ENCODE measurements at places on chromosomes 3 and 15.

- no peak for DNase-seq
Observed at GRCh38 chr15:57427367-57427821, 51.1 kb downstream of the CGNL1 start.

DNA sequence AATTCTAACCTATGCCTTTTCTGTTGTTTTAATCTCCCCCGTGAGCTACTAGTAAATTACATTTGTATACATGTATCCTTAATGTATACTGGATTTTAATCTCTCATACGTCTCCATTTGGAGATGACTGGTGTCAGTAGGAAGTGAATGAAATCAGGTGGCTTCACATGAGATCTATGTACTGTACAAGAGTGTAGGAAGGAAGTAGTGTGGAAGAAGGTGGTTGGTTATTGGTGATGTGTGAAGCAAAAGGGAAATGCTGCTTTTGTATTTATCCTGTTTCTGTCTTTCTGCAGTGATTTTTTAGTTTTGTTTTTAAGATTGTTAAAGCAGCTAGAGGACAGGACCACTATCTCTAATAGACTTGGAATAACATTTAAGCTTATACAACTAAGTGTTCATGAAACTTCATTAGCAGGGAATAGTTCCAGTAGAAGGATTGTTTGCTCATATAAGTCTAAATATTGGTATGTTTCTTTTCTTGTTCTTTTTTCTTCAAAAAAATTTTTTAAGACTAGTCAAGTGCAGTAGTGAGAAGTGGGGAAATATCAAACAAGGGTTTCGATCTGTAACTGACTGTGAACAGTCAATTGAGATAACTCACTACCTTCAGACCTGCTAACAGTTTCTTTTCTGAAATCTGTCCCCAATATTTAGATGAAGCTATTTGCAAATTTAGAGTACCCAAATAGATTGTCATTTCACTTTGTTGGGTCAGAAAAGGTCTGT is 15.3 kb downstream of the SNX1 start:
- no peak for DNase-seq

- DNase-seq: no peak
Observed at GRCh38 chr3:11671648-11672100, 28.0 kb upstream of the VGLL4 start.

GRCh38 chr15:45551676-45552075 is 29.1 kb upstream of the SLC30A4 start:
- DNase-seq: no peak

DNA sequence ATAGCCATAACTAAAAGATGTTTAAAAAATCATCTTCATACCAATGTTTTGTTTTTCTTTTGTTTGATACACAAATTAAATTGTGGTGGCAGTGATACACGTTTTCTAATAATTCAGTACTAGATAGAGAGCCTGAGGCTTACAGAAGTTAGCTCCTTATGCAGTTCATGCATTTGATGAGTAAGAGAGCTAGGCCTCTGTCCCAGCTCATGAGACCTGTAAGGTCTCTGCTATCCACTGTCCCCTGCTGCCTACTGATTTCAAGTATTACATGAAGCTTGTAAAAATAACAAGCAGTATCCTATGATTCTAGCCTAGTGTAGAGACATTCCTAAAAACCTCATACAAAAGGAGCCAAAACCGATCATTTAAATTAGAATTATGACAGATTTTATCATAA is 144.5 kb downstream of the MBNL1 start:
- no peak for DNase-seq

DNA sequence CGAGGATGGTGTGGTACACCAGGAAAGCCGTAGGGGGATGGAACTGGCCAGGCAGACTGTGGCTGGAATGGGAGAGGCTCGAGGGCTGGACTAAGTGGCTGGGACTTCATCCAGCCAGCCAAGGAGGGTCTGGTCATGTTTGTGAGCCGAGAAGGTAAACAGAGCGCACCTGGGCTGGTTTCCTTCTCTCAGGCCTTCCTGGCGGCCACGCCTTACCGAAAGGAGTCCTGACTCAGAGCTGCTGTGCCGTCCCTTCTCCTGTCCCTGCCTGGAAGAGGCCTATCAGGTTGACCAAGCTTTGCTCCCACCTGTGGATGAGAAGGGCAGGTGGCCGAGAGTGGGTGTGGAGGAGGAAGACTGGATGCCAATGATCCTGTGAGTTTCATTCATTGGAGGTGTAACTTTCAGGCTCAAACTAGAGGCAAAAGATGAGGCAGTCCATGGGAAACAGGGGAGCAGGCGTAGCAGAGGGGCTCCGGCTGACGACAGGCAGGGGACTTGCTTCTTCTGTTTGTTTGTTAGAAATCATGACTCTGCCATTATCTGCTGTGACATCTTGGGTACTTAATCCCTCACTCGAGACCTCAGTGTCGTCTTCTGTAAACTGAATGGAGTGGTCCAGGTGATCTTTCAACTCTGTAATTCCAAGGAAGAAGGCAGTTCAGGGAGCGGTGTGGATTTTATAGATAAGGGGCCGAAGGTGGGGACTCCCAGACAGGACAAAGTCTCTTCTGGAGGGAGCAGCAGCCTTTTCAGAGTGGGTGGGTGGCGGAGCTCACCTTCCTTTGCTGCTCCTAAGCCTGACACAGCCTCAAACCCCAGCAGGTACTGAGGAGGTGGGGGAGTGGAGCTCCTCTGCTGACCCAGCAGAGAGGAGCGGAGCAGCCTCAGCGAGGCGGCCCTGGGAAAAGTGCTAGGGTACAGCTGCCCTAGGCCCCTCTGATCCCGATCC is 71.8 kb upstream of the GATM start:
- DNase-seq: no peak

DNA sequence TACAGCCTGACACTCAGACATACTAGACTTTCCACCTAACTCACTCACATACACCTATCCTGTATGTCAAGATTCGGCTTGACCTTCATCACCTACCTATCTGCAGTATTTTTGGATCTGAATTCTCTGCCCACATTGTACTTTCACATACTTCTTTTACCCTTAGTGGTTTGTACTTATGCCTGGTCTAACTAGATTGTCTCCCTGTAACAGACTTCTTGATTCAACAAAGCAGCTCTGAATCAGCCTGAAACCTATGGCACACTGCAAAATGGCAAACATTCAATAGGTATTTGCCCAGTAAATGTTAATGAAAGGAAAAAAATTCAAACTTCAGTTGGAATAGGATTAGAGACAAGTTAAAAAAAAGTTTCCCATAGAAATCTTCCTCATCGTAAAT is 106.5 kb downstream of the UBE3A start:
- no peak for DNase-seq

DNA sequence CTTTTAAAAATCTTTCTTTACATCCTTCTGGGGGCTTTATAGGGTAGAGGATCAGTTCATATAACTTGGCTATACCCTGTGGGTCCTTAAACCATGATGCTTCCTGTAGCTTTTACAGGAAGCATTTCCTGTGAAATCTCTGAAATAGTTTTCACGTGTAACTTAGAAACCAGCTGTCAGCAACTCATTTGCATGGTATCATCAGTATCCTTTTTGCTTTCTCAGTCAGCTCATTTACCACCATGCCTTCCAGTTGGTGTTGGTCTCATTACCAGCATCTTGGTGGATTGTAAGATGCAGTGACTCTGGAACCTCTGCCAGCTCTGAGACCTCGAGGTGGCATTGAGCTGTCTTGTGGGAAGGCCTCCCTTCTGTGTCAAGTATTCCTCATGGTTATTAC is 96.7 kb upstream of the MYZAP start:
- no peak for DNase-seq

DNA sequence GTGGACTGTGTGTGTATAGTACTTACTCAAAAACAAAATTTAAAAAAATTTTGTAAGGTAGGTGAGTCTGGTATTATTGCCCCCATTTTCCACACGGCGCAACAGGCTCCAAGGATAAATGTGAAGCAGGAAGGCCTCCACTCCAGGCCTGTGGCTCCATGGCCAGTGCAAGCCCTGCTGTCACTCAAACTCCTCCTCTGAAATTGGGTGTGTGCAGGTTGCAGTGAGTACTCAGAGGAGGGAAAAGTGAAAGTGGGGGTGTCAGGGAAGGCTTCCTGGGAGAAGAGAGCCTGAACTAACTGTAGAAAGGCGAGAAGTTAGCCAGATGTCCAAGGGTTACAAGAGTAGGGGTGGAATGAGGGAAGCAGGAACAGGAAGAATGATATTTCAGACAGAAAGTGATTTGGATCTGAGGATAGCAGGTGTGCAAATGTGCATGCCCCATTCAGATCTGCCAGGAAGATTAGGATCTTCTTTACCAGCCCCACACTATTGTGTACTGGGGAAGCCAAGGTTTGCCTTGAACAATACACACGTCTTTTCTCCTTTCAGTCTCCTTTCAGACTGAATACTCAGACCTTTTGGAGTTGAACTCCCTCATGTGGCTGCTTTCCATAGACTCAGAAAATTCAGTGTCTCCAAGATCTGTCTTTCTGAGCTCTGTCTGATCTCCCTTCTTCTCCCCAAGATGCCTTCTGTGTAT is 48.7 kb upstream of the RYK start:
- DNase-seq: no peak

DNA sequence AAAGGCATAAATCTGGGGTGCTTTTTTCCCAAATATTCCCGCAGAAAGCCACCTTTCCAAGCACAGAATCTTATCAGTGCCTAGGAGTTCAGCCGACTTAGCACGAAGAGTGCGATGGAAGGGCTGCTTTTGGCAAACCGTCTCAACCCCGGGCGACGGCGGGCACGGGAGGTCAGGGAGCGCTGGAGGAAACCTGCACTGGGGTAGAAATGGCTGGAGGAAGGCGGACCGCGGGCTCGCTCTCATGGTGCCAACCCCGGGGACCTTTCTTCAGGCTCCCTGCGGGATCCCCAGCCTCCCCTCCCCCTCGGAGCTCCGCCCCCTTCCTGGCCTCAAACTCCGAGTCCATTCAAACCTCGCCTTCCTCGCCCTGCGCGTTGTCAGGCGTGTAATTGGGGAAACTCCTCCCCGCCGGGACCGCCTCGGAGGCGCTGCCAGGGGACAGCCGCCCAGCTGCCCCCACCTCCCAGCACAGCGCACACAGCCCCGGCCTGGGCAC is at the start of gene GABRG3:
Gene GABRG3, plus strand, starts transcription at position 470 of the 499 bp plus-strand sequence.
- no peak for DNase-seq

DNA sequence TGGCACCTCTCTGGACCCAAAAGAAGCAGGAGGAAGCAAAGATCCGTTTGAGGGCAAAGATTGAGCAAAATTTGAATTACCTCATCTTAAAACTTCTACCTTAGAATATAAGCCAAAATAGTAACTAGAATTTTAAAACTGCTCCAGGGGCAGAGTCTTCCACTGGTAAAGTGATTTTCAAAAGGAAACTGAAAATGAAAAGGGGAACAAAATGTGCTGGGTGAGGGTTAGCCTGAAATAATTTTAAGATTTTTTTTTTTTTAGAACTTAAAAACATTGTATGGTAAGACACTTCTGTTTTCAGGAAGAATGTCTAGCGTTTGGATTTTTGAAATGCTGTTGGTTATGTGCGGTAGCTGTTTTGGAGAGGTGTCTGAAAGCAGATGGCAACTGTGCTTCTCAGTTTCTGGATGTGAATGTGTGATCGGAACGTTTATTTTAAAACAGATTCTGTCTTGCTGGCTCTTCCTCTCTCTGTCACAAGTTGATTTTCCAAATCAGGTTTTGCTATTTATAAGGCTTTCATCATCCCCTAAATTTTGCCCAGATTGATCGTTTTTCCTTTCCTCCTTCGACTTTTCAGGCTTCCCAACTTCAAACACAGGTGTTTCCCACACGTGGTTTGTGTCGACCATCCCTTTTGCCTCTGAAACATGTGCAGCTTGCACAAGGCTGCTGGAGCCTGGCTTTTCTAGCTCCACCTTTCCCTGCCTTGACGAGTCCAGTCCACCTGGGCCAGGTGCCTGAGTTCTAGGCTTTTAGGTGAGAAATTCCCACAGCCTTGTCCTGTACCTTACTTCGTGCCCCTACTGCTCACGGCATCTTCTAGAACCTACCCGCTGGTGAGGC is 3.3 kb downstream of the LRRK1 start:
- no peak for DNase-seq

GRCh38 chr3:189631409-189631808 is 220 bp downstream of the TP63 start:
- no peak for DNase-seq

DNA sequence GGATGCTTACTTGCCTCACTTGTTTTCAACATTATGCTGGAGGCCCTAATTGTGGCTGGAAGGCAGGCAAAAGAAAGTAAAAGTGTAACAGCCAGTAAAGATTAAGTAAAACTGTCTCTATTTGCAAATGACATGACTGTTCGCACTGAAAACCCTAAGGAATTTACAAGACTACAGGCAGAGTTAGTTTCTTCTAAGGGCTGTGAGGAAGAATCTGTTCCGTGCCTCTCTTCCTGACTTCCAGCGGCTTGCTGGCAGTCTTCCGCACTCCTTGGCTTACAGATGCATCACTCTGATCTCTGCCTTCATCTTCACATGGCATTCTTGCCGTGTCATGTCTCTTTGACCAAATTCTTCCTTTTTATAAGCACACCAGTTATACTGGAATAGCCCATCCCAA is 86.1 kb downstream of the DLG1 start:
- DNase-seq: no peak

- DNase-seq: no peak
Observed at GRCh38 chr3:66211779-66212178, 9.0 kb upstream of the SLC25A26 start.

DNA sequence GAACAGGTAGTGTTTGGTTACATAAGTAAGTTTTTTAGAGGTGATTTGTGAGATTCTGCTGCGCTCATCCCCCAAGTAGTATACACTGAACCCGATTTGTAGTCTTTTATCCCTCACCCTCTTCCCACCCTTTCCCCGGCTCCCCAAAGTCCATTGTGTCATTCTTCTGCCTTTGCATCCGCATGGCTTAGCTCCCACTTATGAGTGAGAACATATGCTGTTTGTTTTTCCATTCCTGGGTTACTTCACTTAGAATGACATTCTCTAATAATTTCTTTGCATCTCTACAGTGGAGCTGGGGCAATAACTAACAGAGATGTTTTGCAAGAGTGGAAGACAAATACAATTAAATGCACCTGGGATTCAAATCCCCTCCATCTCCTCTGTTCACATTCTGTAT is 93.2 kb downstream of the TP63 start:
- no peak for DNase-seq

DNA sequence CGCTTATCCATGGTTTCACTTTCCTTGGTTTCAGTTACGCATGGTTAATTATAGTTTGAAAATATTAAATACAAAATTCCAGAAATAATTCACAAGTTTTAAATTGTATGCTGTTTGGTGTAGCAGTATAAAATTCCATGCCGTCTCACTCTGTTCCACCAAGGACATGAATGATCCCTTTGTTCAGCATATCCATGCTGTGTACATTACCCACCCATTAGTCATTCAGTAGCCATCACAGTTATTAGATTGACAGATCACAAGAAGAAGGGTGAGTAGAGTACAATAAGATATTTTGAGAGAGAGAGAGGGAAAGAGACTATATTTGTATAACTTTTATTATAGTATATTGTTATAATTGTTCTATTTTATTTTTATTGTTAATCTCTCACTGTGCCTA is 535.5 kb downstream of the SQOR start:
- DNase-seq: no peak

GRCh38 chr15:42604894-42605744 is 29.7 kb downstream of the STARD9 start:
- no peak for DNase-seq

DNA sequence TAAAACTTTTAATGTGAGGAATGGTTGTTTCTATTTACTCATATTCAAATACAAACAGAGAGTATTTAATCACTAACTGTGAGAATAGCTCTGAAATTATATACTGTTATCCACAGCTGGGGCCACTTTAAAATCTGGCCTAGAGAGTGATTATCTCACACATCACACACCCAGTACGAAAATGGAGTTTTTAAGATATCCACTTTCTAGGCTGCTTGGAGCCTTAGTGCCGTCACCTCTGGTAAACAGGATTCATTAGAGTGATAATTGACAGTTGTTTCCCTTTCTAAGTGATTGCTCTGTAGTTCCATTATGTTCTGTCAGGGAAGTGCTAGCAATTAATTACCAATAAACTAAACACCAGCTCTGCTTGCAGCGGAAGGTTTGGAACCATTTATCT is 942.4 kb downstream of the FHIT start:
- DNase-seq: no peak
